ENCODE measurements at places on chromosomes 16 and 17.

- no peak for DNase-seq
Observed at GRCh38 chr16:73166441-73166851, 118.5 kb upstream of the ZFHX3 start.

GRCh38 chr16:81486540-81487061 lies 42.0 kb downstream of the CMIP start:
- DNase-seq: no peak

DNA sequence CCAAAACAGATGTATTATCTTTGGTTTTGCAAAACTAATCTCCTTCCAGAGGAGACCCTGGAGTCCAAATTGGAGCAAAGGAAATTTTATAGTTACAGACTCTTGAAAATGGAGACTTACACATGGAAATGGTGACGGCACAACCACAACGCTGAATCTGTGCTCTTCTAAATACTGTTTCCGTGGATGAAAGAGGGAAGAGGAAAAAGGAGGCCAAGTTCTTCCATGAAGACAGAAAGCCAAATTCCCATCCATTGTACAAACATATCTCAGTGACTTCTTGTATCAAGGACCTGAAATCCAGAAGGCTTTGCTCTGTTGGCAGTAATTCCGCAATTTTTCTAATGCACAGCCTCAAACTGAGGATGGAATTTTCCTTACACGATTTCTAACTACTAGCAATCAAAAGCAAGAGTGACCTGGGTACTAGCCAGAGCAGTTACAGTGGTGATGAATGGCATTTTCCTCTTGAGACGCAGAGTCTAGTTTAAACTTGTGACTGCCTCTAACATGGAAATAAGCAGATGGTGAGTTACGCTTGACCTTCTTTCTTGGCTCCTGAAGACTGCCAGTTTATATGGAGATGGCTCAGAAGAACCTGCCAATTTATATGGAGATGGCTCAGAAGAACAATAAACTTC lies 38.5 kb downstream of the VPS53 start:
- DNase-seq: no peak

- no peak for DNase-seq
Observed at GRCh38 chr16:65066651-65067050, 55.2 kb downstream of the CDH11 start.

DNA sequence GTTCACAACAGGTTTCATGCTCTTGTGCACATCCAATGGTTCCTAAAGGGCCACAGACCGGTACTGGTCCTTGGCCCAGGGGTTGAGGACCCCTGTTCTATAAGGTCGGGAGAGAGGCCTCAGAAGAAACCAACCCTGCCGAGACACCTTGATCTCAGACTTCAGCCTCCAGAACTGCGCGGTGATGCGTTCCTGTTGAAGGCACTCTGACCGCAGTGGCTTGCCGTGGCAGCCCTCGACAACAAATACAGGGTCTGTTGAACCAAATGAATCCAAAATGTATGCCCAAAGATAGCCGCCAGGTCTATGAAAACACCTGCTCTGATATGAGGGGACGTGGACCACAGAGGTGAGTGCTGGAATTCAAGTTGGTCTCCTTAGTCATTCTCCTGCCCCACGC lies 389.8 kb downstream of the SEC14L1 start:
- DNase-seq: no peak

DNA sequence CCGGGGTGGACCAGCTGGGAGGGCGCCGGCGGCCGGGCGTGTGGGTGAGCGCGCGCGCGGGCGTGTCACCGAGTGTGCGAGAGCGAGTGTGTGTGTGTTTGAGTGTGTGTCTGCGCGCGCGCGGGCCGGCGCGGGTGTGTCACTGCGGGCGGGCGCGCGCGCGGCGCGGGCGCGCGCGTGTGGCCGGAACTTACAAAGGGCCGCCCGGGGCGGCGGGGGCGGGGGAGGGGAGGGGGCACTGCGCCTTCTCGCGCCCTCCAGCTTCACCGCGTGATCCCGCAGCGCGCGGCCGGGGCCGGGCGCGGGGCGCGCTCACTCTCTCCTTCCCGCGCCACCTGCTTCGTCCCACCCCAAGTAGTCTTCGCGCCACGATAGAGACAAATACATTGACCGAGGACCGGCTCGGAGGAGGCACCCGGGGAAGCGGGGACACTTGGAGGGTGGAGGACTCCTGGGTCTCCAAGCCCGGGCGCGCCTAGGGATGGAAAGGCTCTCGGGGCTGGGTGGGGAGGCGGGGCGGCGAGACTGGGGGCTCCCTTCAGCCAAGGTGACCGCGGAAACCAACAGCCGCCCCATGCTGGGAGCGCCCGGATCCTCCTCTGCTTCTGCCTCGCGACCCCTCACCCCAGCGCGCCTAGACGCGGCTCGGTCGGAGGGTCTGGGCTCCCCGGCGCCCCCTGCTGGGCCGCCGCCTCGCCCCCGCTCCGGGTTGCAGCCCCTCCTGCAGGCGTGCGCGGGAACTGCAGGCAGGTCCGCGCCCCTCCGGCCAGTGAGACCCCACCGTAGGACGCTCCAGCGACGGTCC lies at the start of gene SRCIN1:
Gene SRCIN1 (minus strand): TSS at position 112 of the 805 bp plus-strand sequence. CDS start 247 bp downstream, outside the sequence.
- DNase-seq: peak; percentile 29

- no peak for DNase-seq
Observed at GRCh38 chr17:3002538-3003295, 60.7 kb downstream of the OR1D5 start.

DNA sequence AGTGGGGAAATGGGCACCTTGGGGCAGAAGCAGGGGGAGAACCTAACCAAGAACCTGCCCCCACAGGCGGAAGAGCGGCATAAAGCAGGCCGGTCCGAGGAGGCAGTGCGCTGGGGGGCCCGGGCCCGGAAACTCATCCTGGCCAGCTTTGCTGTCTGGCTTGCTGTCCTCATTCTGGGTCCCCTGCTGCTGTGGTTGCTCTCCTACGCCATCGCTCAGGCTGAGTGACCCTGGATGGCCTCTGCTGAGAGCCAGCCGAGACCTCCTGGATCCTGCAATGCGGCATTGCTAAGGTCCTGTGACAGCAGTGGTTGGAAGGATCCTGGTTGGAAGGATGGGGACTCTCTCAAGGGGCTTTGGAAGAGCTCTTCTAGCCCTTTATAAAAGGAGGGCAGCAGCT lies 4.5 kb upstream of the PHKG2 start:
- no peak for DNase-seq

DNA sequence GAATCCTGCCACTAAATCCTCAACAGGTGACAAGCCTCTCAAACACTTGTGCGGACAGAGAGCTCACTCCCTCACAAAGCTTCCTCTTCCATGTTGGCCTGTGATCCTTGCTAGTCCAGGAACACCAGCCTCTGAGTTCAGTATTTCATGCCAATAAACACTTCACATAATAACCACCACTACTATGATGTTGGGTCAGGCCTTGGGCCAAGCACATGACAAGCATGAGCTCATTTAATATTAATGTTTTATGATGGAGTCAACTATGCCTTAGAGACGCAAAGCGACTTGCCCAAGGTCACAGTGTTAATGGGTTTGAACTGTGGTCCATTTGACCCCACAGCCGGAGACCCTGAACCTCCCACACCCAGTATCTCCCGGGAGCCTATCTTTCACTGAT lies 129.1 kb downstream of the GAS7 start:
- DNase-seq: no peak

DNA sequence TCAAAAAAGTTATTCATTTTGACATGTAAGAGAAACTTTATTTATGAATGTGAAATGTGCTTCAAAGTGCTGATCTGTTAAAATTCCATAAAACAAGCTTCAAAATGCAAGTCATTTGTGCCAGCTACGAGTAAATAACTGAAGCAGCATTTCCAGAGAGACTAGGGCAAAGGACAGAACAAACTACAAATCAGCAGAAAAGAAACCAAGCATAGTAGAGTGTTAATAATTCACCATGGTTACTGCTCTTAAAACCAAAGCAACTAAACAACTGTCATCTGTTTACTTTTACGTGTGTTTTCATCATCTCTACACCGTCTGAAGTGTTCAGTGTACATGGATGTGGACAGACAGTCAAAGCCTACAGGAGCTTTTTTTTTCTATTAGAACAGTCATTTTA lies 1.6 kb upstream of the ASPA start:
- no peak for DNase-seq

DNA sequence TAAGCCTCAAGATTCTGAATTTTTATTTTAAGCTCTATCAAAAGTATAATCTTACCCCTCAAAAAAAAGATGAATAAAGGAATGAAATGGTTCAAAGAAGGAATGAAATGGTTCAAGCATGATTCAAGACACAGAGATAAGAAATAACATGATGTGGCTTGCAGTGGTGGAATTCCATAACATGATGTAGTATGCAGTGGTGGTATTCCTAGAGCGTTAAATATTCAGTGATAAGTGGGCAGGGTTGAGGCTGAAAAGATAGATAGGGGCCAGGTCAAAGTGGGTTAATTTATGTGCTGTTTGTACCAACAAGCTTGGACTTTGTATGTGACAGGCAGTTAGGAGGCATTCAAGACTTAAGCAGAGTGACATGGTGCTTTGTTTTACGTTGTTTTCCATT lies 29.6 kb downstream of the TNRC6A start:
- no peak for DNase-seq

- no peak for DNase-seq
Observed at GRCh38 chr17:2482218-2482617, 29.5 kb downstream of the METTL16 start.
